ENCODE measurements at places on chromosomes 3 and 15. TPM values are rescaled to one million over a fixed set of nuclear protein-coding genes. Genes with fewer than 3 reads are reported as not detected.
A peak's percentile ranks its signal among the peaks of the same experiment; 100 is the strongest.

DNA sequence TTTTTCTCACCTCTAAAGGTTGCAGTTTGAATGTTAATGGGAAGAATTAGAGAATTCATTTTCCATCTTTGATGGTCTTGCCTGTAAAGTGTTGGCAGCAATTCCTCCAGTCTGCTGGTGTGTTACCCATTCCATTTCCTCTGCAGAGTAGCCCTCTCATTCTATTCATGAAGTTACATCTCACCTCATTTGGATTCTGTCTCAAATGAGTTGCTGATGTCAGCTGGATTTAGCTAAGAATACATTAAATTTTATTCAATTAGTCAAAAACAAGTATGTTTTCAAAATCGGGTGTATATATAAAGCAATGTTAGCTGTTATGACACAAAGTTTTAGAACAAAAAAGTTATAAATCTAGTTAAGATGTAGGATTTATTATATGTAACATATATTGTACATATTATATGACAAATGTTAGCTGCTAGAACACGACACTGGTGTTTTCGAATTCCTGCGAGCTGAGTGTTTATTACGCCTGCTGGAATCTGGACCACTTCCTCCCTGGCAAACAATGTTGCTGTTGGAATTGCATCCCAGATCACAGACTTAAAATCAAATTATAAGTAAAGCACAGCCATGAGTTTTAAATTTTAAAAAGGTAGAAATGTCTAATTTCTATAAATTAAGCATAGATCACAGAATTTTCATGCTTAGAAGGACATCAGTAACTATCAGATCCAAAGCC lies 516.2 kb downstream of the OCA2 start:
- no peak overlapping the region for H3K4me3 ChIP-seq
- no peak overlapping the region for H3K27ac ChIP-seq
- H3K36me3 ChIP-seq: no peaks in the 10 kb centered on the region
- DNase-seq: no peak
- H3K27me3 ChIP-seq: no peaks in the 10 kb centered on the region

DNA sequence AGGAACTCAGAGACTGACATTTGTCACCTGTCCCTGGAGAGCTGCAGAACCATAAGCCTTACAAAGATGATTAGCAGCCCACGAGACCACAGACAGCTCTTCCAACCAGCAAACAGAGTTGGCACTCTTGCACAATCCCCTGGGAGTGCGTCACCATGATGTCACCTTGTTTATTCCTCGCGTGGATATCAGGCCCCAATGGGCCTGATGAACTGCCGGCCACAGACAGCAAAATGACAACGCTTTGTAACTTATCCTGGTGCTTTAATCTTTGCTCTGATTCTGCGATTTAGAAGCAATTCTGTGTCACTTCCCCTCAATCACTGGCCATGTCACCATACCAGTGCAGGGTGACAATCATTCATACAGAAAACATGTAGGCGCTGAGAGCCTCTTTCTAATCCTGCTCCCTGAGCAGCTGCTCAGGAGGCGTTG lies 89.2 kb downstream of the TAMM41 start:
- H3K36me3 ChIP-seq: no peaks in the 10 kb centered on the region
- DNase-seq: no peak
- H3K4me3 ChIP-seq: no peak overlapping the region
- no peaks in the 10 kb centered on the region for H3K4me1 ChIP-seq

DNA sequence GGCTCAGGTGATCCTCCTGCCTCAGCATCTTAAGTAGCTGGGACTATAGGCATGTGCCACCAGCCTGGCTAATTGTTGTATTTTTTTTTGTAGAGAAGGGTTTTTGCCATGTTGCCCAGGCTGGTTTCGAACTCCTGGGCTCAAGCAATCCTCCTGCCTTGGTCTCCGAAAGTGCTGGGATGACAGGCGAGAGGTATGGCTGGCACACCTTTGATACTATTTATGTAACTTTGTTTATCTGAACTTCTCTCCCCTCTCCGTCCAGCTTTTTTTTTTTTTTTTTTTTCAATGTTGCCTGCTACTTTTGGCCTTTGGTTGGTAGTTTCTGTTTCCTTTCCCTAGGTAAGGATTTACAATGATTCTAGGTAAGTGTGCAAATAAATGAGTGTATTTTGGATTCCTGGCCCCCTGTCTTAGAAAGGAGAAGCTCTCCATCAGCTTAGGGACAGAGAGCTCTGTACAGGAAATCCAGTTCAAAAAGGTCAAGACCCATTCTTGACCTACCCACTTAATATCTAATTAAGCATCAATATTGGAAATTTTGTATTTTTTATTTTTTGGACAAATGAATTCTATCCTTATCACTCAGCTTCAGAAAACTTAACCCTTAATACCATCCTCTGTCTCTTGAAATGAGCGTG lies 6.8 kb downstream of the ARL6IP5 start:
- H3K36me3 ChIP-seq: no peaks in the 10 kb centered on the region
- H3K4me3 ChIP-seq: no peak overlapping the region
- no peak overlapping the region for H3K27ac ChIP-seq
- no peaks in the 10 kb centered on the region for H3K27me3 ChIP-seq

- no peak for DNase-seq
- no peak overlapping the region for H3K4me3 ChIP-seq
- no peak overlapping the region for H3K27ac ChIP-seq
- no peaks in the 10 kb centered on the region for H3K4me1 ChIP-seq
- no peaks in the 10 kb centered on the region for H3K36me3 ChIP-seq
- no peaks in the 10 kb centered on the region for H3K27me3 ChIP-seq
Measured at GRCh38 chr3:48367201-48367600, 4.8 kb upstream of the FBXW12 start.

DNA sequence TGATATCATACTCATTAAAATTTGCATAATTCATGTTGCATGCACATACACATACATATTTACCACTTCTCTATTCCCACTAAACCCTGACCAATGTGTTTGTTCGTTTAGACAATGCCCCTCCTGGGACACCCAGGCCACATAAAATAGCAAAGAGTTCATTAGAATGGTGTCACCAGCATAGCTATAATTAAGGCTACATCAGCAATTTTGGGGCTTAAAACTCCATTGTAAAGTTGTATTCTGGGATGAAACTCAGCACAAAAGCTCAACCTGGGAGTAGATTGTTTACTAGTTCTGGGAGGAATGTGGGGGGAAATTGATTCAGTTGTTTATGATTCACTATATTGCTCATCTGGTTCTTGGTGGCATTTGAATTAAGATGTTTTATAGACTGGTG lies 522.2 kb upstream of the SUCLG2 start:
- no peak for DNase-seq
- H3K36me3 ChIP-seq: peaks cover 30% of the 10 kb centered on the region
- H3K27ac ChIP-seq: no peak overlapping the region
- no peaks in the 10 kb centered on the region for H3K27me3 ChIP-seq
- H3K4me3 ChIP-seq: no peak overlapping the region
- H3K4me1 ChIP-seq: no peaks in the 10 kb centered on the region

DNA sequence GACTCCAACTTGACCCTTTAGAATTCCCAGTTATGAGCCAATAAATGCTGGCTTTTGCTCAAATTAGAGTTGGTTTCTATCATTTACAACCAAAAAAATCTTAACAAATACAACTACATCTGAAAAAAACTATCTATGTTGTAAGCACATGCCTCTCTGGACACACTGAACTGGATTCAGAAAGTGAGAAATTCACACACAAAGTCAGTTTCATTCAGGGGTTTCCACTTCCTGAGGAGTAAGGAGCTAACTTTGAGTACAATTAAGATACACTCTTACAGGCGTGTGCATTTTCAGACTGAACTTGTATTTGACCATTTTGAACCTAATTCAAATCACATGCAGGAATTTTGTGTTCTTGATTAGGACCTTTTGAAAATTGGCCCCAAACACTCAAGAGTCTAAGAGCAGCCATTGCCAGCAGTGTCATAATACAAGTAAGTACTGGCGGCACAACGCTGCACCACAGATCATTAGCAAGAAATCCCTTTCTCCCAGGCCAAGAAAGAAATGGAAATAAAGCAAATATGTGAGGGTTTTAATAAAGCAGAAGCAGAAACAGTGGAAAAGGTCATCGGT lies 31.2 kb downstream of the LINS1 start:
- no peak for DNase-seq
- no peaks in the 10 kb centered on the region for H3K27me3 ChIP-seq
- H3K27ac ChIP-seq: no peak overlapping the region
- H3K4me3 ChIP-seq: no peak overlapping the region
- H3K4me1 ChIP-seq: no peaks in the 10 kb centered on the region

DNA sequence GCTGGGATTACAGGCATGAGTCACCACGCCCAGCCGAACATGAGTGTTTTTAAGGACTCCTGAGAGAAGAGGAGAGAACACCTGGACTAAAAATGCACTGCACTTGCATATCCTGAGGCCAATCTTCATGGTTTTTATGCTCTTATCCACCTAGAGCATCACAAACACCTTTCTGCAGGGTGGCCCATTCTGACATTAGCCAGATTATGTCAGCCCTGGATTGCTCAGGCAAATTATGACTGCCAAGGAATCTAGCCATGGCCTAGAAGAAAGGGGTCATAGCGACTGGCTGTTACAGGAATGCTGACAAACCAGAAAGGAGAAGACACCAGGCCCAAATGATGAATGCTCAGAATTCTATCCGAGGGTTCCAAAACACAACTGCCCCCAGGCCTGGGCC lies 40.9 kb upstream of the HERC1 start:
- no peaks in the 10 kb centered on the region for H3K36me3 ChIP-seq
- H3K4me1 ChIP-seq: 0 out of 2 replicates have a peak, but pooled peaks cover 2% of the 10 kb centered on the region
- H3K27me3 ChIP-seq: no peaks in the 10 kb centered on the region
- no peak overlapping the region for H3K4me3 ChIP-seq
- no peak overlapping the region for H3K27ac ChIP-seq
- DNase-seq: no peak

DNA sequence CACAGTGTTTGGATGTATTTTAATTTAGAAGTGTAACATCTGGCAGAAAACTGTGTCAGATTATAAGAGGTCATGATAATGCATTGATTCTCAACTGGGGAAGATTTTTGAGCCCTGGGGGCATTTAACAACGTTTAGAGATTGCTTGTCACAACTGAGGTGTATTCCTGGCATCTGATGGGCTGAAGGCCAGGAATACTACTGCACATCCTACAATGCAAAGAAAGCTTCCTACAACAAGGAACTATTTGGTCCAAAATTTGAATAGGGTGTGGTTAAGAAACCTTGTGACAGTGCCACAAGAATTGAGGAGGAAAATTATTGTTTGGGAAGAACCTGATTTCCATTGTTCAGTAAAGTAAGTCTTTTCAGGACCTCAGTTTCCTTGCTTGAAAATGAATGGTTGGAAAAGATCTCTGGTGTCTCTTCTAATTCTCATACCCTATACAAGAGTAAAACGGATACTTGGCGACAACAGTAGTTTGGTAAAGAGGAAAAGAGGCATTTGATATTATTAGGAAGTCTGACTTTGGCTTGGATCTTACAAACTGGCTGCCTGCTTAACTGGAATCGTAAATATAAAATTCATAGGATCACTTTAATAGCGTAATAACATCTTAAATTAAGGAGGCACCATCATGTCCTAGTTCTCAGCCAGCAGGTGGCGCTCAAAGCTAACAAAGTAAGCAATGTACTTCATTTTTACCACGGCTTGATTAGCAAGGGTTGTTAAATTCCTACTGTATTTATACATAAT lies 4.3 kb downstream of the DAZL start:
- H3K27me3 ChIP-seq: no peaks in the 10 kb centered on the region
- peak; percentile 56 for DNase-seq
- no peak overlapping the region for H3K27ac ChIP-seq
- no peak overlapping the region for H3K4me3 ChIP-seq
- H3K4me1 ChIP-seq: no peaks in the 10 kb centered on the region

The SOX2 gene
- total RNA-seq: 316 TPM

The COLQ gene
- total RNA-seq: 0.61 TPM
